ENCODE measurements at places on chromosomes 6 and 20.

DNA sequence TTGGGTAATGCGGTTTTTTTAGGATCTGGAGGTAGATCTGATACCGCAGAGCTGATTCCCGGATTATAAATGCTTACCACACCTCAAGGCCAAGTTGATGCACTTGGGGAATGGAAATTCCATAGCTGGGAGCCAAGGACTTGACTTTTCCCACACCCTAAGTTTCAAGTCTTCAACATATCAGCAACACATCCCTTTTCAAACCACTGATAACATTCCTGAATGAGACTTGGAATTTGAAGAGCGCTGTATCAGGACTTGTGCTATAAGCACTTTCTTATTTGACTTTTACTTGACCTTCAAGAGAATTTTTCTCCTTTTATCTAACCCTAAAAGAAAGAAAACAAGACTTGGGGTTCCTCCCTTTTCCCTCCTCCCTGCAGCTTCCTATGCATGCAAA is 90.6 kb upstream of the NAA20 start:
- DNase-seq = no peak

- no peak for DNase-seq
Observed at GRCh38 chr20:21126581-21126870, 644 bp downstream of the KIZ start.

DNA sequence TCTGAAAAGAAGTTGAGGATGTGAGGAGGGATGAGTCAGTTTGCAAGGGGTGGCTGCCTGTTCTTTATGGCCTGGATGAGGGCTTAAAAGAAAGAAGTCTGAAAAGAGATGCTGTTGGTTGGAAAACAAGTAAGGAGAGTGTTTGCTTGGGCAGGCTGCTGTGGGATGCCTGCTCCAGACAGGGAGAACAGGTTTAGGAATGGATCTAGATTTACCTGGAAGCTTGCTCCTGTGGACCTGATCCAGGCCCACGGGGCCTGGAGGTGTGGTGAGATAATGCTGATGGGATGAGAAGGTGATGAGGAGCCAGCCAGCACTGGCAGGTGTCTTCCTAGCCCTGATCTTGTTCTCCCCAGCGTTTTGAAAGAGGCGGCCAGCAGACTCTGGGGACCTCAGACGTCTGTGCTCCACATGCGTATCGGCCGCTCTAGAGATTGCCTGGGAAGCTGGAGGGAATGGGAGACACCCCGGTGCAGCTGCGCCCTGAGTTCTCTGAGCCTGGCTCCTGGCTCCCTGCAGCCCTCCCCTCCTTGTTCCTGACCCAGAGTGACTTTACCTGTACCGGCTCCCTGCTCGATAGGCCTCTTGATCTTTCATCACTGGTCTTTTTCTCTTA is 331.3 kb downstream of the ZFAND3 start:
- no peak for DNase-seq

DNA sequence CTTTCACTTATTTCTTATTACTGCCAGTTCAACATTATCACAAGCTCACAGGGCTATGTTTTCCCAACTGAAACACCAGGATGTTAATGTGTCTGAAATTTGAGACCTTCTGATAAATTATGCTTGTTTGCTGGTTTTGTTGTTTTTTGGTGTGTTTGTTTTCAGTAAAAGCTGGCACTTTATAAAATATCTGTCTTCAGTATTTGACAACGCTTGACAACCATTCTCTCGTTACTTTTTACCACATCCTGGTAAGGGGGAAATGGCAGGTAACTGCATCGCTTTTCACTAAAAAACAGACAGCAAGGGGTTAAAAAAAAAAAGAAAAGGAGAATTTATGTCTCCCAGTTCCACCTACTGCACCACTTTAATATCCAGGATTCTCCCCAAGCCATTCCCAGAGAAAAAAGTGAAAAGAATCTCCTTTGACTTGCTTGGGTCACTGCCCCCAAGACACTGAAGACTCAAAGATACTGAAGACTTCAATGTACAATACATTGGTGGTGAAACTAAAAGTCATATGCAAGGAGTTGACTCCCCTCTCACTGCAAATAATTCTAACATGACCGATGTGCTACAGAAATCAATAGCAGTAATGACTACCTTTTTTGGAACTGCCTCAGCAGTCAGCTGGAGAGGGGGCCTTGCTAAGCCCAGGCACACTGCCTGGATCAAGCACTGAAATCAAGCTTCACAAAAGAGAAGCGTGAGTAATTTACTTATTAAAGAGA is 88.9 kb downstream of the HIVEP2 start:
- no peak for DNase-seq

DNA sequence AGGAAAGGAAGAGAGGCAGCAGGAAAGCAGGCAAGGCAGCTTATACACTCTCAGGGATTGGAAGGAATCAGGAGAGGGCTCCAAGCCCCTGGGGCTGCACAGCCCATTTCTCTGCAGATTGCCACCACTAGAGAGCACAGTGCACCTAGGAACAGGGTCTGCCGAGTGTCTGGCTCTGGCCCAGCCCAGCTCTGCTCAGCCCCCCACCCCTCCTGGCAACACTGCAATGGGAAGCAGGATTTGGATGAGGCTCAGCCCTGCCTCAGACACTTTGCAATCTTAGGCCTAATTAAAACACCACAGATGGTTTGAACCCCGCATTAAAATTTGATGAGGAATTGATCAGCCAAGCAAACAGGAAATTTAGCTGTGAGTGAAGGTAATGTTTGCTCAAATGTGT is 252.7 kb downstream of the DHX35 start:
- no peak for DNase-seq

DNA sequence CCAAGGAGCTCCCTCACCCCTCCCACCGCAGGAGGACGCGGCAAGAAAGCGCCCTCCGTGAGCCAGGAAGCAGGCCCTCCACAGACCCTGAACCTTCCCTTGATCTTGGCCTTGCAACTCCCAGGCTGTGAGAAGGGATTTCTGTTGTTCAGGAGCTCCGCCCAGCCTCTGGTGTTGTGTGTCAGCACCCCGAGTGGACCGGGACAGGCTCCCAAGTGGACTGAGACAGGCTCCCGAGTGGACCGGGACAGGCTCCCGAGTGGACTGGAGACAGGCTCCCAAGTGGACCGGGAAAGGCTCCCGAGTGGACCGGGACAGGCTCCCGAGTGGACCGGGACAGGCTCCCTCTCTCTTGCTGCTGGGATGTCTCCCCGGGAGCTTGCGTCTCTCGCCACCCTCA is 9.3 kb upstream of the NTSR1 start:
- no peak for DNase-seq

- DNase-seq = no peak
Observed at GRCh38 chr6:135013211-135013610, 41.4 kb downstream of the HBS1L start.

DNA sequence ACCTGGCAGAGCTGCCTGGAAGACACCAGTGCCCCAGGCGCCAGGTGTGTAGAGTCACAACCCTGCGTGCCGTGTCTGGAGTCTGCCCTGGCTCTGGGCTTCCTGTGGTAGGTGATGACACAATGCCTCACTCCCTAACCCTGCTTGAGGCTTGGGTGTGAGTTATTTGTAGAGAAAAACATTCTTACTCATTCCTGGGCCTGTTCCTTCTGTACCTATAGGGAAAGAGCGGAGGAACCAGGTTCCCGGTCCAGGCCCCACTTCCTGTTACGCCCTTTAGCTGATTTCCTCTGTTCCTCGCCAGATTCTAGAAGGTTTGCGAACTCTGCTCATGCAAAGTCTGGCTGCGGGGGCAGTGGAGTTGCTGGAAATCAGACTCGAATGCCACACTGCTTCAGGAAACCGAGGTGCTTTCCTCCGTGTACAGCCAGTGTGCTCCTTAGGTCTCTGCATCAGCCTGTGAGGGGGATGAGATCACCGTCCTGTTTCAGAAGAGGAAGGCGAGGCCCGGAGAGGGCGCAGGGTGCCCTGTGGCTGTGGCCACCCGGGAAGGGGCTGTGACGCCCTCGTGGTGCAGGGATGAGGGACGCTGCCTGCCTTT is 67.1 kb upstream of the DUSP22 start:
- no peak for DNase-seq

GRCh38 chr6:166600931-166601330 is 14.5 kb upstream of the RAMACL start:
- no peak for DNase-seq

- no peak for DNase-seq
Observed at GRCh38 chr6:87897663-87898062, 150.0 kb upstream of the SPACA1 start.

GRCh38 chr20:32465092-32465900 is 107.2 kb downstream of the ASXL1 start:
- no peak for DNase-seq

- DNase-seq = no peak
Observed at GRCh38 chr20:4894981-4895381, 106.3 kb downstream of the SLC23A2 start.

- DNase-seq = no peak
Observed at GRCh38 chr20:40702504-40702903, 13.5 kb upstream of the MAFB start.

DNA sequence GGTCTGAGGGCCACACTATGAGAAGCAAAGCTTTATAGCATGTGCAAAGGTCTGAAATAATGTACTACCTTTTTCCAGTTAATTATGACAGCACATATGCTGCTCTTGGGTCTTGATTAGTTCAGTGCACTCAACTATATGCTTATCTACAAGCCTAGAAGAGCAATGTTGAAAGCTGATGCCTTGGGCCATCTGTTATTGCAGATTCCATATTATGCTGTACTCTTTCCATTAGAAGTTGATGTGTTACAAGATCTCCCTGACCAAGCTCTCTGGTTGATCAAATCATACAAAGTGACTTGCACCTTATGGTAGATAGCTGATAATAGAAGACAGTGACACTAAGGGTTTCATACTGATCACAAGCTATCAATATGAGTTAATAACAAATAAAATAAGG is 327.3 kb downstream of the FRK start:
- DNase-seq = no peak

DNA sequence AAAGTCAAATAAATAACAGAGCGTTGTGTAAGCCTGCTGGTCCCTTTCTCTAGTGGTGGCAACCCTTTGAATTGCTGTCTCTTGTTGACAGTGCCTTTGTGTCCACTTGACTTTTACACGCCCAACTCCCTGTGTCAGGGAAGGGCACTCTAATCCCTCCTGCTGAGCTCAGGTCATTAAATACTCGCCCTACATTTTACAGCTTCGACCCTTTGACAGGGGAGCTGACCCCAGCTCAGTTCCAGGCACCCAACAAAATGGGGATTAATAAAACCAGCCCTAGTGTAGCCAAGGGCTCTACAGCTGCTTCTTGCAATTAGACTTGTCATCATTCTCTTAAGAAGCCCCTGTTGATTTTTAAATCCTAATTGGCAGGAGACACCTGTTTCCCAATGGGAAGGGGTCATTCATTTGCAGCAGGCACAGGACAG is 308.2 kb downstream of the EYA4 start:
- DNase-seq = no peak

DNA sequence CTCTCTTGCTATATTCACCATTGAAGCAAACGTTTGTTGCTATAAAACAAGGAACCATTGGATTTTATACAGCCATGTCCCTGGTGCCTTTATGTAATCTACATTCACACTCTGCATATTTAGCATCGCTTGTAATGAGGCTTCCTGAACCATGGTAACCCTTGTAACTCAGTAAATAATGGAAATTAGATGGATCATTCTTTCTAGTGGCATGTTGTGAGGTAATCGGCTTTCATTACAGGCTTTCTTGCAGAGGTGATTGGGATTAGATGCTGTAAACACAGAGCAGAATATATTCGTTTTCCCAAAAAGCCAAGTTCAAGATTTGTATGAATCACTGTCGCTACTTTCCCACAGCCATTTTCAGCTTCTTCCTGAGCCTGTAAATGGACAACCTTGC is 36.1 kb downstream of the SMPDL3A start:
- DNase-seq = no peak

DNA sequence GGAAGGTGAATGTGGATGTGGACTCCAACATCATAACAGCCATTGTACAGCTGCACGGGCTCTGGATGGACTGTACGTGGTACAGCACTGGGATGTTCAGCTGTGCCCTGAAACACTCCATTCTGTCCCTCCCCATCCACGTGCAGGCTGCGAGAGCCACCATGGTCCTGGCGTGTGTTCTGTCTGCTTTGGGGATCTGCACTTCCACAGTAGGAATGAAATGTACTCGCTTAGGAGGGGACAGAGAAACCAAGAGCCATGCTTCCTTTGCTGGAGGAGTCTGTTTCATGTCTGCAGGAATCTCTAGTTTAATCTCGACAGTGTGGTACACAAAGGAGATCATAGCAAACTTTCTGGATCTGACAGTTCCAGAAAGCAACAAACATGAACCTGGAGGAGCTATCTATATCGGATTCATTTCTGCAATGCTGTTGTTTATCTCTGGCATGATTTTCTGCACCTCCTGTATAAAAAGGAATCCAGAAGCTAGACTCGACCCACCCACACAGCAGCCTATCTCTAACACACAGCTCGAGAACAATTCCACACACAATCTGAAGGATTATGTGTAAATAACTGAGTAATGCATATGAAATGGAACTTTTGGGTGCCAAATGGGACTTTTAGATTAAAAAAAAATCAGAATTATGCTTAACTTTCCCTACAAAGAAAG is 12.1 kb downstream of the CLDN20 start:
- no peak for DNase-seq

DNA sequence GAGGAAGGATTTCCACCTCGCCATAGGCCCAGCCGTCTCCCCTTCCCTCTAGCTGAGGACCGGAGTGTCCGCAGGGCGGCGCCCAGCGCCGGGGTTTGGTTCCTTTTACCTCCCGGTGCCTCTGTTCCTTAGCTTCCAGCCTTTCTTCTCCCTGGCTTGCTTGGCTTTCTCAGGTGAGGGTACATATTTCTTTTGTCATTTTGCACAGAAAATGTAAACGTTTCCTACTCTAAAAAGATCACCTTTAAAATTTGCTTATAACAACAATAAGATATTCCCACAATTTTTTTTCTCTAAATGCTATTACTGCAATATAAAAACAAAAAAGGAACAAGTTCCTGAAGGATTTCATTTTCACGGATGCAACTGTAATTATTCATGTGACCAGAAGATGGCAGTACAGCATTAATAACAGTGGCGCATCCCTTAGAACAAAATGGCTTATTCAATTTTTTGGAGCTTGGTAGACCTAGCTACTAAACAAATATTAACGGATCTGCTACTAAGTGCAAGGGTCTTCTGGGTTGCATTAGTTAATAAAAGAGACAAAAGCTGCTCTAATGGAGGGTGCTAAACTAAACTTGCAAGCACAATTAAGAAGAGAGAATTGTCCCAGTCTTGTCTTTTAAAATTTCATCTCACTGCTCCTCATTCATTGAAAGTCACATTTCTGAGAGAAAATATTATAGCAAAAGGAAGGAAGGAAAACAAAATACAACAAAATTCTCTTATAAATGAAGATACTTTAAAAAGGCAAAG is 172.9 kb downstream of the ADGRG6 start:
- DNase-seq = peak; percentile 49

- DNase-seq = no peak
Observed at GRCh38 chr6:18362058-18362561, 25.0 kb upstream of the RNF144B start.

Measured in NT2/D1 (cell line).